Right ventricle myocardium superior (tissue), 1 donor: ENCODE measurements at places on chromosomes 6 and 20. TPM values are rescaled to one million over a fixed set of nuclear protein-coding genes. Genes with fewer than 3 reads are reported as not detected.

The MEI4 gene
- total RNA-seq = 0.73 TPM

The ULBP1 gene
- total RNA-seq = 0.13 TPM

The MSH5 gene
- total RNA-seq = 1.8 TPM

The TRIM10 gene
- not detected for total RNA-seq

GRCh38 chr20:38685853-38686473 is 38.3 kb upstream of the SLC32A1 start:
- DNase-seq = peak; percentile 61

- no peak for DNase-seq
These were observed 259.9 kb downstream of the FOXA2 start for GRCh38 chr20:22324505-22324904.

DNA sequence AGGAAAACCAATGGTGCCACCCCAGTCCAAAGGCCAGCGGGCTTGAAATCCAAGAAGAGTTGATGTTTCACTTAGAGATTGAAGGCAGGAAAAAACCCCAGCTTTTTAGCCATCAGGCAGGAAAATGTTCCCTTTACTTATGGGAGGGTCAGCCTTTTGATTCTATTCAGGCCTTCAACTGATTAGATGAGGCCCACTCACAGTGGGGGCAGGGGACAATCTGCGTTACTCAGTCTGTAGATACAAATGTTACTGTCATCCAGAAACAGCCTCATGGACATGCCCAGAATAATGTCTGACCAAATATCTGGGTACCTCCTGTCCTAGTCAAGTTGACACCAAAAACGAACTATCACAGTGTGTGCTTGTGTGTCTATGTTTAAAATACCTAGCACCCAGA is 121.2 kb upstream of the KCNQ5 start:
- DNase-seq = no peak

- no peak for DNase-seq
These were observed 81.1 kb upstream of the C6orf118 start for GRCh38 chr6:165390475-165390874.

- DNase-seq = no peak
These were observed 569.9 kb downstream of the KIF16B start for GRCh38 chr20:16003310-16003709.

DNA sequence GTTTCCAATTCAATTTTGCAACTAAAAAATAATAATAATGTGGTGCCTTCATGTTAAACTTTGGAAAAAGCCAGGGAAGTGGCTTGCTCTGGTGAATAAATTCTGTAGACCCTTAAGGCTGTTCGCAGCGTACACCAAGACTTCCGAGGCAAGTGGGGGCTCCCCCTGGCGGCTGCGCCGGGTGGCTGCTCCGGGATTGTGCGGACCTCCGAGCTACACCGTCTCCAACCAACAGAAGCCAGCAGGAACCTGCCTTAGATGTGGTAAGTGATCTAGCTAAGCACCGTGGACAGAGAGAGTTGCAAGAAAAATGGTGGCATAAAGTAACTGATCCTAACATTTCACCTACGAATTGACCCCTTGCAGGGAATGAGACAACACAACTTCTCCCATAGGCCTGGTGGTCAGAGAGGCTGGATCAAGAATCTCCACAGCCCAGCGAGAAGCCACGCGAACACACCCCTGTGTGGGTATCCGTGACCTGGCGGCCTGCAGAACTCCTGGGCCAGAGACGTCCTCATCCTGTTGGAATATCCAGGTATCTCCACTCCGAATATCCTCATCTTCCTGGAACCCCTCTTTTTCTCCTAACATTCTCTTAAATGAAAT is 69.6 kb downstream of the TBXT start:
- DNase-seq = peak; percentile 85

- DNase-seq = no peak
These were observed 267.8 kb downstream of the PTPRK start for GRCh38 chr6:128252341-128253176.

- DNase-seq = no peak
These were observed 56.8 kb downstream of the MDGA1 start for GRCh38 chr6:37640786-37641395.

DNA sequence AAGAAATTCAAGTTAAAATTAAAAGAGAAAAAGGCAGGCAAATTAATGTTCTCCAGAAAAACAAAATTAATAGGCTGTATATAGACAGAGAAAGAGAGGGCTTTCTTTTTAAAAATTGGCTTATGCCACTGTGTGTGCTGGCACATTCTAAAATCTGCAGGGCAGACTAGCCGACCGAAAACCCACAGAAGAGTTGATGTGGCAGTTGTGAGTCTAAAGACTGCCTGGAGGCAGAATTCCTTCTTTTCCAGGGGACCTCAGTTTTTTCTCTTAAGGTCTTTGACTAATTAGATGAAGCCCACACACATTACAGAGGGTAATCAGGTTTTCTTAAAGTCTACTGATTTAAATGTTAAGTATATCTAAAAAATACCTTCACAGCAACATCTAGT is 85.7 kb downstream of the GJA1 start:
- DNase-seq = no peak

DNA sequence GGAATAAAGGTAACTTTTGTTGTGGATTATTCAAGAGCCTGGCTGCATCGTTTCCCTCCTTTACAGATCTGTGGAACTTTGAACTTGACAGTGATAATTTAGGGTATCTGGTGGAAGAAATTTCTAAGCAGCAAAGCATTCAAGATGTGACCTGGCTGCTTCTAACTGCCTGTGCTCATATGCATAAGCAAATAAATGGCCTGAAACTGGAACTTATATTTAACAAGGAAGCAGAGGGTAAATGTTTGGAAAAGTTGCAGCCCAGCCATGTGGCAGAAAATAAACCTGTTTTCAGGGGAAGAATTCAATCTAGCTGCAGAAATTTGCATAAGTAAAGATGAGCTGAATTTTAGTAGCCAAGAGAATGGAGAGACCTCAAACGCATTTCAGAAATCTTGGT is 173.5 kb downstream of the C6orf118 start:
- no peak for DNase-seq
